ENCODE measurements at places on chromosomes 13 and 19.

DNA sequence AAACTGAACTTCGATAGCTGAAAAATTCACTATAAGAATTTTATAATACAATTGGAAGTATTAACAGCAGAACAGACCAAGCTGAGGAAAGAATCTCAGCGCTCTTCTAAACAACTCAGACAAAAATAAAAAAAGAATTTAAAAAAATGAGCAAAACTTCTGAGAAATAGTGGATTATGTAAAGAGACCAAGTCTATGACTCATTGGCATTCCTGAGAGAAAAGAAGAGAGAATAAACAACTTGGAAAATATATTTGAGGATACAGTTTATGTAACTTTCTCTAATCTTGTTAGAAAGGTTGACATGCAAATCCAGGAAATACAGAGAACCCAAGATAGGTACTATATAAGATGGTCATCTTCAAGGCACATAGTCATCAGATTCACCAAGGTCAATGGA, 25.4 kb downstream of the SLC25A15 start:
- no peak for DNase-seq

- no peak for DNase-seq
These were observed 360.9 kb downstream of the SLITRK5 start for GRCh38 chr13:88031980-88032559.

- no peak for DNase-seq
These were observed 1.6 kb upstream of the IGFL4 start for GRCh38 chr19:46042252-46042883.

GRCh38 chr19:17488593-17489391, 18.5 kb downstream of the SLC27A1 start:
- peak; percentile 79 for DNase-seq

Data from germinal center (tissue), 1 donor.